ENCODE measurements at places on chromosomes 11 and 22. TPM values are rescaled to one million over a fixed set of nuclear protein-coding genes. Genes with fewer than 3 reads are reported as not detected.

SLC22A12 gene
- total RNA-seq: 0.74 TPM

DNA sequence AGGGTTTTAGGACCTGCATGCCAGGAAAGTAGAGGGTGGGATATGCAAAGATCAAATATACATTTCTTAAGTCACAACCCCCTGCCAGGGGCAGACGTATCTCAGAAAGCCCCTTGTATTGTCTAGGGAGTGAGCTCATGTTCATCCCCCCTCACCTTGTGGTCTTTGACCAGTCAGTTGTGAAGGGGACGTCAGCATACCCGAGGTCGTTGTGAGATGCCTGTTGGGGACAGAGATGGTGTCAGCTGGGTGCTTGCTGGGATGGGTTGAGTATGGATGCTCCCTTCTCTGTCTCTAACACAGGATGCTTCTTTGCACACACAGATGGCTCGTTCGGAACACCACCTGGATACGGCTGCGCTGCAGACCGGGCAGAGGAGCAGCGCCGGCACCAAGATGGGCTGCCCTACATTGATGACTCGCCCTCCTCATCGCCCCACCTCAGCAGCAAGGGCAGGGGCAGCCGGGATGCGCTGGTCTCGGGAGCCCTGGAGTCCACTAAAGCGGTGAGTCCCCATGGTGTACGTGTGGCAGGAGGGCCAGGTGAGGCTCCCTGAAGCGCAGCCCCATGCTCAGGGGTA is 73.3 kb downstream of the BCR start:
- no peak overlapping the region for H3K4me3 ChIP-seq
- no peak overlapping the region for H3K27ac ChIP-seq
- DNase-seq: no peak

FAM111A gene
- 19.5 TPM for total RNA-seq

GRCh38 chr11:99773646-99774045 is 752.9 kb downstream of the CNTN5 start:
- H3K27ac ChIP-seq: no peak overlapping the region
- H3K4me1 ChIP-seq: no peaks in the 10 kb centered on the region
- no peak overlapping the region for H3K4me3 ChIP-seq

- no peaks in the 10 kb centered on the region for H3K36me3 ChIP-seq
- no peaks in the 10 kb centered on the region for H3K27me3 ChIP-seq
- no peaks in the 10 kb centered on the region for H3K4me1 ChIP-seq
- DNase-seq: no peak
- no peak overlapping the region for H3K4me3 ChIP-seq
Observed at GRCh38 chr11:28911829-28912228, 803.6 kb downstream of the METTL15 start.

- no peak for DNase-seq
- H3K4me1 ChIP-seq: no peaks in the 10 kb centered on the region
- no peak overlapping the region for H3K4me3 ChIP-seq
- no peak overlapping the region for H3K27ac ChIP-seq
- H3K27me3 ChIP-seq: no peaks in the 10 kb centered on the region
Observed at GRCh38 chr11:41522899-41523672, 63.6 kb upstream of the LRRC4C start.

PTPN5 gene
- total RNA-seq: not detected

DNA sequence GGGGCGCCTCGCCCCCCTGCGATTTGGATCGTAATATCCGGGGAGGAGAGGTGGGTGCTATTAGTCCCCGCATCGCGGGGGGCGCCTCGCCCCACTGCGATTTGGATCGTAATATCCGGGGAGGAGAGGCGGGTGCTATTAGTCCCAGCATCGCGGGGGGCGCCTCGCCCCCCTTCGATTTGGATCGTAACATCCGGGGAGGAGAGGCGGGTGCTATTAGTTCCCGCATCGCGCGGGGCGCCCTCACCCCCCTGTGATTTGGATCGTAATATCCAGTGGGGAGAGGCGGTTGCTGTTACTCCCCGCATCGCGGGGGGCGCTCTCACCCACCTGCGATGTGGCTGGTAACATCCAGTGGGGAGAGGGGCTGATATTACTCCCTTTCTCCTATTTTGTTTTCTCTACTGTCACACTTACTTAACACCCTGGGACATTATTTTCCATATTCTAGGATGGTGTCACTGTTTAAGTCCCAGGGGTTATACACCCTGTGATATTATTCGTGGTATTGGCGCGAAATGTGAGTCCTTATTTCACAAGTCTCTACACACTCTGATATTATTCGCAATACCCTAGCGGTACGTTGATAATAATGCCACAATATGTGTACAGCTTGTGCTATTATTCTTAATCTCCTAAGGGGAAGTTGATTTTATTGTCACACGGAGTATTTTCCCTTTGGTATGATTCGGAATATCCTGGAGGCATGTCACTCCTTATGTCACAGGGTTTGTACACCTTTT is 57.8 kb upstream of the ALDH3B2 start:
- H3K36me3 ChIP-seq: no peaks in the 10 kb centered on the region
- H3K27me3 ChIP-seq: no peaks in the 10 kb centered on the region
- no peak overlapping the region for H3K4me3 ChIP-seq
- no peaks in the 10 kb centered on the region for H3K4me1 ChIP-seq

GRCh38 chr11:131841925-131842635 is 471.7 kb downstream of the NTM start:
- no peak overlapping the region for H3K27ac ChIP-seq
- no peaks in the 10 kb centered on the region for H3K36me3 ChIP-seq
- no peaks in the 10 kb centered on the region for H3K4me1 ChIP-seq
- DNase-seq: no peak
- no peaks in the 10 kb centered on the region for H3K27me3 ChIP-seq
- H3K4me3 ChIP-seq: no peak overlapping the region

DNA sequence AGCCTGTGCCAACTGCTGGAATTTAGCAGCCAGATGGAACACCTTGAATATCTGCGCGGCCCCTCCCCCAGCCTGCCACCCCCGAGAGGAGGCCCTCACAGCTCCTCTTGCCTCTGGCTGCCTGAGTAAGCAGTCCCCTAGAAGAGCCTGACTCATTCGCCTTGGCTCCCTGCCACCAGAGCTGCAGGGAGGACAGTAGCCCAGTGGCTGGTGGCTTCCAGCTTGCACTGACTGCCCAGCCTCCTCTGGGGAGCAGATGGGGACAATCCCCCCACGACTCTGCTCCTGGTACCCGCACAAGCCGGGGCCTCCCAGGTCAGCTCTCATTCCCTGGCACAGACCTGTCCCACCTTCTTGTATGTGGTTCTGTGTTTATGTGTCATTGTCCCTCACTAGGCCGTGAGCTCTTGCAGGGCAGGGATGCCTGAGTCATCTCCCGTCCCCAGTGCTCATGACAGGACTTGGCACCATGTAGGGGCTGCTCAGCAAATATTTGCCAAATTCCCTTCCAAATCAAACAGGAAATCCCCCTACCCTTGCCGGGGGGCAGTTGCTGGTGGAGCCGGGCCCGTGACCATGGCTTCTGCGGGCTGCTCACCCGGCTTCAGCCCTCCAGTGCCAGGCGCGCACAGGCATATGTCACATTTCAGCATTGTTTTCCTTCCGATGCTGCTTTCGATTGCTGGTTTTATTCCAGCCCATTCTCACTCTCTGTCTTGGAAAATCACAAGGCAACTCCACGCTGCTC is 43.6 kb downstream of the CACNG2 start:
- H3K4me3 ChIP-seq: no peak overlapping the region
- H3K36me3 ChIP-seq: no peaks in the 10 kb centered on the region
- peak; percentile 95 for DNase-seq
- H3K27me3 ChIP-seq: no peaks in the 10 kb centered on the region
- H3K27ac ChIP-seq: no peak overlapping the region

DNA sequence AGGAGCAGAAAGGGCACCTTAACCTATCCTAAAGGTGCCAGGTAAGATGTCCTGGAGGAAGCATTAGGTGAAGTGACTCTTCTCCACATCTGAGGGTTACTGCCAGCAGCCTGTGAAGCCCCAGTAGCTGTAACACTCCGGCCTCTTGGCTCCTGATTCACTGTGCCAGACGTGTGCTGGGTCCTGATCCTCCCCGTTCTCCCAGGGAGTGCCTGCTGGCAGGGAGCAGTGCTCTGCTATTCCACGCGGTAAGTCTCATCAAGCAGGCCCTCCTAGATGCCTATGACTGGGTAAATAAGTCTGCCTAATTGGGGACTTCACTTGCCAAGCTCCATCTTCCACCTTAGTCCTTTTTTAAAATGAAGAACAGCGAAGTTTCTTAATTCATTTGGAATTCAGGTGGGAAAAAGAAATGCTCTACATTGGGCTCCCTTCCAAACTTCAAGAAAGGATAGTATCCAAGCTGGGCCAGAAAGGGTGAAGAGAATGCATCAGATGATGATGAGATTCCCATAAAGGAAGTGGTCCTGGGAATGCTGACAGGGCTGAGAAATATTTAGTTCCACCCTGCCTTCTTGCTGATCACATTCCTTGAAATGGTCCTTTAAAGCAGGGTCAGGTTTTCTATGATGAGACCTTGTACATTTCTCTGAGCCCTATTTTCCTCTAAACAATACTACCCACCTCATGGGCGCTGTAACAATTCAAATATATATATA is 188.0 kb downstream of the MAML2 start:
- H3K4me3 ChIP-seq: no peak overlapping the region
- H3K36me3 ChIP-seq: no peaks in the 10 kb centered on the region
- H3K4me1 ChIP-seq: no peaks in the 10 kb centered on the region
- no peaks in the 10 kb centered on the region for H3K27me3 ChIP-seq
